ENCODE measurements at places on chromosomes 7 and 10.

- no peak for DNase-seq
Observed at GRCh38 chr10:114308531-114309363, 69.7 kb downstream of the VWA2 start.

DNA sequence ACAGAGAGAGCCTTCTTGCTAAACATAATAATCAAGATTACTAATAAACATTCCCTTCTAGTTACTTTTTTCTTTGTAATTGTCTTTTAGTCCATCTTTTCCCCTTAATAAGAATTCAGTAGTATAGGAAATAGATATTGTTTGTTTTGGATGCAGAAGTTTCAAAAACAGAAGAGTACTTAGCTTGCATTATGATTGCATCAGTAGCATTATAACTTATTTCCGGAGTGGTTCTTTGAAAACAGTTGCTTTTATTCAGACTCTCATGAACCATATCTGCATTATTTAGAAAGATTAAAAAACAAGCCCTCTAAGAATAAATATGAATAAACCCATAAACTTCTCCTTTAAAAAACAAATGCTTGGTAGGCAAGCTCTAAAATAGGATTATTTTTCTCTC lies 34.0 kb upstream of the DKK1 start:
- DNase-seq, result no peak

DNA sequence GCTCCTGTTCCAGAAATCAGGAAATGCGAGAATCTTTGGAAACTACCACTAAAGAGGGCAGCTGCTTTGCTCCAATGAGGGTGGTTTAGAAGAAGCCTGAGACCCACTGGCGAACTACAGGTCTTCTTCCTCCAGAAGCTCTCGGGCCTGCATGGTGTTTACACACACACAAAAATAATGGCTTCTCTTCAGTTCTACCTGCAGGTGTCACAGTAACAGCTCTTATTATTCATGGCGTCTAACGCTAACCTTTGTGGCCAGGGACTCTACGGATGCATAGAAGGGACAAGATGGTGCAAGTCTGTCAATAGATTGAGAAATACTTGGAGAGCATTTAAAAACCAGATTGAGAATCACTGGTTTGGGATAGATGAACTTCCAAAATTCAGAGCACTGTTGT lies 22.4 kb downstream of the GPR141 start:
- DNase-seq, result no peak

DNA sequence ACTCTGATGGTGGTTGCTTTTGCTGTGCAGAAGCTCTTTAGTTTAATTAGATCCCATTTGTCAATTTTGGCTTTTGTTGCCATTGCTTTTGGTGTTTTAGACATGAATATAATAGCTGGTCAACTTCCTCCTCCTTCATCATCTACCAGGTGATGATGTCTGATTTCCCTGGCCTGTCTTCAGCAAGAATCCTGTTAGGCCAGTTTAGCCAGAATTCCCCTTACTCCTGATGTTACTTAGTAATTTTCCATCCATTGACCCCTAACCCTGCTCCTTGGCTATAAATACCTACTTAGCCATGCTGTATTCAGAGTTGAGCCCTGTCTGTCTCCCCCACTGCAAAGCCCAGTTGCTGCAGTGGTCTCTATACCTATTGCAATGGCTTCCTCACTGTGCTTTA lies 91.4 kb downstream of the ZNF777 start:
- no peak for DNase-seq

DNA sequence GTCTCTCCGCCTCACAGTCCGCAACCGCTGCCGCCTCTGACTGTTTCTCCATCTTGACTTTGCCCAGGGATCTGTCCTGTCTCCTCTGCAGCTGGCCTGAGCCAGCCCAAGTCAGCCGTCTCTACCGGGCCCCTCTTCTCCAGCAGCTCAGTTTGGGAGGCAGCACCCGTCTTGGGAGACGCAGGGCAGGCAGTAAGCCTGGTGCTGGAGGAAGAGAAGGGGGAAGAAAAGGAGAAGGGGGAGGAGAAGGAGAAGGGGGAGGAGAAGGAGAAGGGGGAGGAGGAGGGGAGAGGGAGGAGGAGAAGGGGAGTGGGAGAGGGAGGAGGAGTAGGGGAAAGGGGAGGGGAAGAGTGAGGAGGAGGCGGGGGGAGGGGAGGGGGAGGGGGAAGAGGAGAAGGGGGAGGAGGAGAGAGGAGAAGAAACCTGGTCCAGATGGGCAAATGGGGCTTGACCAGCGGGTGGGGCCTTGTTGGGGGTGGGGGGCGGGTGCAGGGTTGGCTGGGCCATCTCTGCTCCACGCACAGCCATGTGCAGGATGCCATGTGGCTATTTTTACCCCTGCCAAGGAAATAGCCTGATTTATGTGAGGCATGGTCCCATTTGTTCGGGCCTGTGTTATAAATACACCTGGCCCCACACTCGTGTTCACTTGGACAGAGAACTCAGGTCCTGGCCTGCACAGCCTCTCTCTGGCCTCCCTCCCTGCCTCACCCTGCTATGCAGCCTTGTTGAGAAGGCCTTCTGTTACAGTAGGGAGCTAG lies 35.9 kb upstream of the FZD9 start:
- DNase-seq, result no peak

DNA sequence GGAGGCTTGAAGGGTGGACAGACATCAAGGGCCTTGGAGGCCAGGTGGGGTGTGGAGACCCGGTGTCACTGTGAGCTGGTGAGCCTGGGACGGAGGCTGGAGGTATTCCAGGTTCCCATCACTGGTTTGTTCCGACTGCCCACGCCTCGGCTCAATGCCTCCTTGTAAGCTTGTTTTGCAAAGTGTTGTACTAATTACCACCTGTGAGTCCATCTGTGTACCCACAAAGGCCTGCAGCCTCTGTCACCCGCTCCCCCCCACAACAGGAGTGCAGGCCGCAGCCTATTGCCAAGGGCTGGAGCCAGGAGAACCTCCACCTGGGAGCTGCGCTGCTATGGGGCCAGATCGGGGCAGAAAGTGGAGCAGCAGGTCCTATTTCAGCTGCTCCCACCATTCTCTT lies 521.8 kb upstream of the DPP6 start:
- DNase-seq, result no peak

- DNase-seq, result no peak
Observed at GRCh38 chr7:234051-234707, 41.8 kb downstream of the FAM20C start.

DNA sequence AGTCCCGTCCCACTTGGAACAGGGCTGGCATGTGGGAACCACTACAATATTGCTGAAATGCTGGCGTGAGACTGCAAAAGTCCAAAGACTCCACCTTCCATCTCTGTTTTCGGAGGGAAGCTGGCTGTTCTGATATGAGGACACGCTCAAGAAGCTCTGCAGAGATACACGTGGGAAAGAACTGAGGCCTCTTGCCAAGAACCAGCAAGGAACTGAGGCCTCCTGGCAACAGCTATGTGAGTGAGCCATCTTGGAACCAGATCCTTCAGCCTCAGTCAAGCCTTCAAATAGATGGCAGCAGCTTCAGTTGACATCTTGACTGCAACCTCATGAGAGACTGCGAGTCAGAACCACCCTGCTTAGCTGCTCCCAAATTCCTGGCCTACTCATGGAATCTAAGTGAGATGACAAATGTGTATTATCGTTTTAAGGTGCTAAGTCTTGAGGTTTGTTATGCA lies 30.8 kb downstream of the SGMS1 start:
- no peak for DNase-seq

DNA sequence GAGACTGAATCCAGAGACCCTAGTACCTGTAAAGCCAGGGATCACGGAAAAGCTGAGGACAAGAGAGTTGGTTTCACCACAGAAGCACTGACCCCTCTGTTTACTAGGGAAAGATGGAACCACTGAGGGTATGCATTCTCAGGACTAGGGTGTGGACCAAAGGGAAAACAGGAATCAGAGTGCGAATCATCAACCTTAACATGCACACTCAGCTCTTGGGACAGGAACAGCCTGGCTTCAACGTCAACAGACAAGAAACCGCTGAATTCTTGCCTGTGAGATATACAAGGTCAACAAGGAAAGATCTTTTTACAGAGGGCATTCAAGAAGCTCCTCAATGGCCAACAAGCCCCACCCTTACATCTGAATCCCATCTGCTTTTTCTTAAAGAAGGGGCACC lies 14.9 kb downstream of the TNRC18 start:
- DNase-seq, result no peak

- DNase-seq, result no peak
Observed at GRCh38 chr10:9198611-9199010, 1144.1 kb downstream of the GATA3 start.

DNA sequence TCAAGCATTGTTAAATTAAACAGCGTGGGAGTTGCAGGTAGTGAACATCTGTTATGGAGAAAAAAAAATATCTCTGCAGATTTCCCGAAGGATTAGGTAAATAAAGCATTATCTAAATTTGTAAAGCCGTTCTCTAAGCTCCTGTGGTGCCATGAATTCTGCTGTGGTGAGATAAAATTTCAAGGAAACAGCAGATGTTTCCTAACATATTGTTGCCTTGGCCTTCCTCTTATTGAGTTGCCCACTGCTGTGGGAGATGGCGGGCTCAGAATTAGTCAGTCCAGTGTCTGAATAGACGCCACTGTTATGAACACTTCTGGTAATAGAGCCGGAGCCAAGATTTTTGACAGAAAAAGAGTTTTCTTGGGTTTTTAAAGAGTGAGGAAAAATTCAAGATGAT lies 82.6 kb upstream of the ELMO1 start:
- no peak for DNase-seq

DNA sequence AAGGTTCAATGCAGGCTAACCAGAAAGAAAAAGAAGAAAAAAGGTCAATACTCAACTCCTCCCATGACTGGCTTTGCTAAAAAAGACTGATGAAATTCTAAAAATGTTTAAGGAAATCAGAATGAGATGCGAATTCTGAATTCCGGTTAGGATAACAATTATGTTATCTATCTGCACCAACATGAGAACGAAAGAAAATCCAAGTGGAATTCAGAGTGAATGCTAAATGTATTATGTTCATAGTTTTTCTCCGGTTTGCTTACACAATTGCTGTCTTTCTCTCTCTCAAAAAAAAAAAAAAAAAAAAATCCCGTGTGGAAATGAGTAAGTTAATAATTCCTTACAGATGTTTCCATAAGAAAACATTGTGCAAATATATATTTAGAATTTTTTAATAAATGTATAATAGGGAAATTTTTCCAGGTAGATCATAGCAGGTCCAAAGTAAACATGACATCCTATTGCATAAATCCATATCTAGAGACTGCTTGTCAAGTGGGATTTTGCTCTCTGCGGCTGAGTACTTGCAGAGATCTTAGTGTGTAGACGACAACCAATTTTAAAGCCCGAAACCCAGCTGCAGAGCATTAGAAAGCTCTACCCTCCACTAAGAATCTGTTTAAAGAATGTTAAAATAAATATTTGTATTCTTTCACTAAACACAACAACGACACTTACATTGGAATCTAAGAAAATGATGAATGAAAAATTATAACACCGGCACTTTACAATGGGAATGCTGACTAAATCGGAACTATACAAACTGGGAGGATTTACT lies 104.0 kb downstream of the JAZF1 start:
- DNase-seq, result no peak

Measured in T-helper 9 cell (primary cell).